T-cell (primary cell): ENCODE measurements at places on chromosomes 7 and 10. TPM values are rescaled to one million over a fixed set of nuclear protein-coding genes. Genes with fewer than 3 reads are reported as not detected.

DNA sequence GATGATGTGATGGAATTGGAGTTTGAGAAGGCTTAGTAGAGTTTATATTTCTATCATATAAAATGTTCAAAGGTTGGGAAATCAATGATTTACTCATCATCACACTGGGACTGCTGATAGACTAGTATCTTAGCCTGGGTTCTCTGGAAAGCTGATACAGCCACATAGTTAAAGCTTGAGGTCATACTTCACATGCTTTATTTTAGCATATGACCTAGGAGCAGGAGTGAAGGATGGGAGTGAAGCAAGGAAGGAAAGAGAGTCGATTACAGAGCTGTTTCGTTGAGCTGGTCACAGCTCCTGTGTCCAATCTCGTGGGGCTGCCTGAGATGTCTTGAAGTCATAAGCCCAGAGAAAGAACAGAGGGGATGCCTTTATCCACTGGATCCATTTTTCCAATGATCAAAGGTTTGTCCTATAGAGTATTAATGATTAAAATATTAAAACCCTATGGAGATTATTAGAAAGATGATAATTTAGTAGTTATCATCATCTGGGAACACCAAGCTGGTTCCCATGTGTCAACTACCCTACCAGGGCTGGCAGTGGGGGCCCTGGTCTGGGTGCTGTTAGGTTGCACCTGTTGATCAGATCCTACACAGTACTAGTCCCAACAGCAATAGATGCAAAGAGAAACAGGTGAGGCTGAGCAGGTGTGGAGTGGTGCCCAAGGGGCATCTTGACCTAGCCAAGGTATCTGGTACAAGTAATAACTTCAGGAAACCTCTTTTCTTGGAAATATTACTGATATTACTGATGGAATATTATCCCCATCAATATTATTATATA, 77.8 kb downstream of the BAMBI start:
- DNase-seq = no peak

DNA sequence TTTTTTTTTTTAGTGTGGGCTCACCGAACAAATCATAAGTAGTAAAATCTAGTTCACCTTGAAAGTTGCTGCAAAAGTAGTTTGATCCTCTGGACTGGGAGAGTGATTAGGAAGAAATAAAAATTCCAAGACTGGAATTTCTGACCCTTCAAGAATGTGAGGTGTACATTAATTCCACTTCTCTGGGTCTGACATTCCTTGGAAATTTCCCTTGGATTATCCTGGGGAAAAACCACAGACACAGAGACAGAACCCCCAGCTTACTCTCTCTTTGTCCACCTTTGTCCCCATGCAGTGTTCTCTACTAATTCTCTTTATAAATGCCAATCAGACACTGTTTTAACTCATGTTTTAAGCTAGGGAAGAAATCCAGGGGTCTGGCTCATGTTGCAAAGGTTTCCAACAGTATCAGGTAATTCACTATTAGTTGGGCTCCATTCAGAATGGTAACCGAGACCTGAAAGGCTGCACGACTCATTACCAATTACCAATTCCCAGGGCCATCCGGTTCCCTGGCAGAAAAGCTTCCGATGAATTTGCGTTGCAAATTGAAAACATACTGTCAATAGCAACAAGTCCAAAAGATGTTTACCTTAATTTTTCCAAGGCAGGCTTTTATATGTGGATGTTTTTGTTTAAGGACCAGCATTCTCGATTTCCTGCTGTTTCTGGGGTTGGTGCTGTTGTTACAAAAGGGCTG, 86.3 kb downstream of the BAMBI start:
- DNase-seq = no peak

- DNase-seq = no peak
These were observed 224.3 kb upstream of the IGFBP3 start for GRCh38 chr7:46145412-46145811.

GRCh38 chr10:13719425-13719824, 132.7 kb downstream of the PRPF18 start:
- DNase-seq = no peak

The PRKAR2B gene
- total RNA-seq = 0.58 TPM

- DNase-seq = no peak
These were observed 310.2 kb upstream of the LRRN3 start for GRCh38 chr7:110780712-110781111.

GRCh38 chr7:157279741-157280215, 57.0 kb upstream of the DNAJB6 start:
- DNase-seq = no peak

The CPXM2 gene
- total RNA-seq = not detected

- no peak for DNase-seq
These were observed 113.5 kb downstream of the KLF6 start for GRCh38 chr10:3671386-3671955.

DNA sequence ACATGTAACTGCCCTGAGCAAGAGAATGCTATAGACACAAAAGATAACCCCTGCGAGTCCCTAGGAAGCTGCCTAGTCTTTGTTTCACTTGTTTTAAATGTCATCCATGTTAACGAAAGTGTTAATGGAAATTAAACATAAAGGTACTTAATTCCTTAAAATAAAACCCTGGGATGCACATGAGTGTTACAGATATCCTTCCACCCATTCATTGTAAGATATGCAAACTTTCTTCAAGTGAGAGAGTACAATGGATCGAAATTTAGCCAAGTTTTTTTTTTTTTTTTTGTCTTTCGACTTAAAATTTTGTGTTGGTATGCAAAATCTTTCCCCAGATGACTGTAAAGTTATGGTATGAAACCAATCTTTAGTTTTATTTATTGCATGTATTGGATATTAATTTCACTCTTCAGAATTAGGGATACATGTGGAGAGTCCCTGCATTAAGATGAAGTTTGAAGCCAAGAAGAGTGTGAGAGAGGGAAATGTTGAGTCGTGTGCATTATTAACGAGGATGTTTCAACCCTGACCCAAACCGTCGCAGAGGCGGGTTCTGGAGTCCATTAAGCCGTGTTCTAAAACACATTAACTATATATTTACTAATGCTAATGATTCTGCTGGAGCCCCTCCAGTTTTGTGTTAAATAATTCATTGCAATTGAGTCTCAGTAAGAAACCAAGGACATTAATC, 1.6 kb downstream of the CDK14 start:
- DNase-seq = no peak

DNA sequence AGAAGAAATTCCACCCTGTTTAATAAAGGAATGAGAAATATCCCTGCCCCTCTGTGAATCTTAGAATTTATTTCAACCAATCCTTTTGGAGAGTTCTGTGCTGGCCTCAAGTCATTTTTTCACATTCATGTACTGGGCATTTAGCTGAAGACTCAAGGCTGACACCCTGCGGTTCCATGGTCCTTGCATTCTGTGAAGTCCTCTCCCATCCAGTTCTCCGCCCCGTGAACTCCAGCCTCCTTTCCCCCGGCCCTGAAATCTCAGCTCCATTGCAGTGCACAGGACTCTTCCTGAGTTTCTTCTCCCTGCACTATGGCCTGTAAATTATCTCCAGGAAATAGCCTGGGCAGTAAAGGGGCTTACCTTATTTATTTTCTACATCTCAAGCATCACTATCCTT, 183.0 kb upstream of the KCND2 start:
- DNase-seq = no peak

DNA sequence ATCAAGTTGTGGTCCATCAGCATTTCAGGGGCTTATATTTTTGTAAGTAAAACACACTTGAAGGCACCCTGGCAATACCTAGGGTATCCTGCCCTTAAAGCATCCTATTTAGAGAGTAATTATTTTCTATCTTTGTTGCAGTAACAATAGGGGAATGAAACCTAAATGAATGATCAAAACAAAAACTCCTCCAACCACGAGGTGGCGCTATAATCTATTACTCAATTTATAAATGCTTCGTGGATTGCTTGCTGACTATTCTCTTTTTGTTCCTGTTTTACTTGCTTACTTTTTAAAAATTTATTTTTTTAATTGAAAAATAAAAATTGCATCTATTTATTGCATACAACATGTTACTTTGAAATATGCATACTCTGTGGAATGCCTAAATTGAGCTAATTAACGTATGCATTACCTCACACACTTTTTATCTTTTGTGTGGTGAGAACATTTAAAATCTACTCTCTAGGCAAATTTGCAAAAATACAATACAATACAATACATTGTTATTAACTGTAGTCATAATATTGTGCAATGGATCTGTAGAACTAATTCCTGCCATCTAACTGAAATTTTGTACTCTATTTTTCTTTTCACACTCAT, 147.7 kb upstream of the BMPER start:
- DNase-seq = no peak

GRCh38 chr10:49189422-49189821, 1.2 kb upstream of the TMEM273 start:
- DNase-seq = no peak

- DNase-seq = no peak
These were observed 49.4 kb downstream of the VCL start for GRCh38 chr10:74047304-74047703.

The DEPP1 gene
- total RNA-seq = not detected

The PRSS37 gene
- not detected for total RNA-seq

GRCh38 chr7:21912305-21912704, 33.4 kb downstream of the CDCA7L start:
- DNase-seq = no peak

- DNase-seq = no peak
These were observed 1.8 kb downstream of the CALU start for GRCh38 chr7:128740996-128741395.

The FAM25C gene
- not detected for total RNA-seq

- DNase-seq = no peak
These were observed 12.3 kb downstream of the CAV2 start for GRCh38 chr7:116511552-116512519.

The CALY gene
- 4.7 TPM for total RNA-seq

The TMEM236 gene
- total RNA-seq = not detected

DNA sequence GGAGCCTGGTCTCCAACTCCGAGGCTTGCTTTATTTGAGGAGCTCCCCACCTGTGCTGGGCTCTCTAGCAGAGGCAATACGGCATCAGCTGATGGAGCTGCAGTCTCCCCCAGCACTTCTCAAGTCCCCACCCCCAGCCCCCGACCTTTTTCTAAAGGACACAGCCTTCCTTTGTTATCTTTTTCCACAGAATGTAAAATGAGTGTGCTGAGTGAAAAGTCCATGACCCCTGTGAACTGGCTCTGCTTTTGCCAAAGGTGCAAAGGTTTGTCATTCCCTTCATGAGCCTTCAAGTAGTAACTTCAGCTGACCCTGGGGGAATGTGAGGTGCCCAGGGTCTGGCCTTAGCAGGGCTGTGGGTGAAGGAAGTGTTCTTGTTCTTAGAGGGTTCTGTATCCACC, 25.5 kb downstream of the LRRC4 start:
- DNase-seq = no peak

GRCh38 chr7:18997477-18998150, 119.8 kb downstream of the TWIST1 start:
- DNase-seq = no peak

GRCh38 chr10:133123746-133124356, 36.1 kb downstream of the ADGRA1 start:
- DNase-seq = no peak

DNA sequence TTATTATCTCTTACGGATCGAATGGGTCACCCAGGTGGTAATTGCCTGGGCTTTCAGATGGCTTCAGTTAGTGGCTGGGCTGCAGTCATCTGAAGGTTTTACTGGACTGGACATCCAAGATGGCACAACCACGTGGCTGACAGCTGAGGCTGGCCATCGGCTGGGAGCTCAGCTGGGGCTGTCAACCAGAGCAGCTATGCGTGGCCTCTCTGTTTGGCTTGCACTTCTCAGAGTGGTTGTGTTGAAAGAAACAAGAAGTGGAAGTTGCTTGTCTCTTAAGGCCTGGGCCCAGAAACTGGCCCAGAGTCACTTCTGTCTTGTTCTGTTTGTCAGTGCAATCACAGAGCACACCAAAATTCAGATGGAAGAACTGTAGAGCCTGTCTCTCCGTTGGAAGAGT, 5.7 kb upstream of the GDI2 start:
- no peak for DNase-seq

DNA sequence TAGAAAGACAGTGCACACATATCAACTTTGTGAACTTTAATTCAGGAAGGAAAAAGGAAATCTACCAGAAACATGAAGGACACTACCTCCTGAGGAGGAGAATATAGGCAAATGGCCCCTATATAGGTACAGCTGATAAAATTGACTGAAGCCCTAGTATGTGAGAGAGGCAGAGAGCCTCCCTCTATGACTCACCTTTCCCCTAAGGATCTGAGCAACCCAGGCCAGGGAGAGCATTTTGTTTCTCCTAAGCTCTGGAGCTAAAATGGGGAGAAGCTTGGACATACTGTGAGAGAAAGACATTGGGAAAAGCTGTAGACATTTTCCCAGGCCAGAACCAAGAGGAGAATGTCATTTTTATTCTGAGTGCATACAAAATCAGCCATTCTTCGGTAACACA, 303.5 kb downstream of the AHR start:
- no peak for DNase-seq

The RBM17 gene
- 127 TPM for total RNA-seq

DNA sequence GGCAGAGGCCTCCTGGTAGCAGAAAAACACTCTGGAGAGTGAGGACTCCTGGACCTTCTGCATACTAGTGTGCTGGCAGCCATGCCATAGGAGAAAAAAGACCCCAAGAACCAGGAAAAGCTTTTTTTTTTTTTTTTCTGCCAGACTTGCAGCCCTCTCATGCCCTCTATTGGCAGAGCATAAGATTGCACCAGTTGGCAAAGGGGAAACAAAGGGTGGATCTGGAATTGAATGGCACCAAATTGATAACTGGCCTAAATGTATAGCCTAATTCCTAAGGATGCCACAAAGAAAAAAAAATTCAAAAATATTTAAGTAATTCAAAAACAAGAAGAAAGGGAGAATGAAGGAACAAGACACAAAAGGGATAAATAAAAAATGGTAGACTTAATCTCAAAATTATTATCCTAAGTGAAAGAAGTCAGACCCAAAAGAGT, 112.5 kb upstream of the GHITM start:
- peak; percentile 25 for DNase-seq

- no peak for DNase-seq
These were observed 23.3 kb upstream of the PDGFA start for GRCh38 chr7:542713-543500.

DNA sequence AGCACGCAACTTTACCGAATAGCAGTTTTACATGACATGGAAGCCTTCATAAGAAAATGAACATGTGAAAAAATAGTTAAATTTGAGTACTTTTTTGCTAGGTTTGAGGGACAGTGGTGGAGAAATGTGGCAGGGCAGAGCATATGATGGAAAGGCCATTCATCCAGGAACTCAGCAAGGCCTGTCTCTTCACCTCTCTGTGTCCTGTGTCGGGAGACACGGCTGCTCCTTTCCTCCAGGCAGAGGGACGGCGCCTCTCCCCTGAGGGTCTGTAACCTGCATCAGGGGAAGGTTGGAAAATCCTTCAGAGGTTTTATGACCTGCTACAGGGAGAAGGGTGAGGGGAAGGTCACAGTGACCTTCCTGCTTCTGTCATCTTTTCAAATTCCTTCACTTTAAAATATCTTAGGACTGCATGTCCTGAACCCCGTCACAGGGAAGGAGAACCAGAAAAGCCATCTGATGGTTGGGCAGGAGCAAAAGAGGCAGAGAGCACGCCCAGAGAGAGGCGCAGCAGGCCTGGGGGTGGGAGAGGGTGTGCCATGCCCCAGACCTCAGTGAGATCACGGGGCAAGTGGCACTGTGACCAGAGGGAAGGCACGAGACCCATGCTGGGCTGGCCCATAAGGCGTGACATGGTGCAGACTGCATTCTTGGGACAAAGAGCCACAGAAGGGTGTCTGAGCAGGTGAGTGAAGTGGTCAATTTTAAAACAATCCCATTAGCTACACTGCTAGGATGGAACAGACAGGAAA, 44.0 kb downstream of the GSDME start:
- no peak for DNase-seq

The PITX3 gene
- total RNA-seq = not detected

The GLRX3 gene
- total RNA-seq = 40.7 TPM
